Activated T-helper 2 cell treated with anti-CD3 and anti-CD28 coated beads, Interferon-gamma antibody, Interleukin-2, Interleukin-4, amounts not matched to agents 10 μg/mL and 5 μg/mL and 100 μg/mL, durations not matched to agents 14 hours and 24 hours and 36 hours (primary cell): ENCODE measurements at places on chromosomes 1 and 21.

DNA sequence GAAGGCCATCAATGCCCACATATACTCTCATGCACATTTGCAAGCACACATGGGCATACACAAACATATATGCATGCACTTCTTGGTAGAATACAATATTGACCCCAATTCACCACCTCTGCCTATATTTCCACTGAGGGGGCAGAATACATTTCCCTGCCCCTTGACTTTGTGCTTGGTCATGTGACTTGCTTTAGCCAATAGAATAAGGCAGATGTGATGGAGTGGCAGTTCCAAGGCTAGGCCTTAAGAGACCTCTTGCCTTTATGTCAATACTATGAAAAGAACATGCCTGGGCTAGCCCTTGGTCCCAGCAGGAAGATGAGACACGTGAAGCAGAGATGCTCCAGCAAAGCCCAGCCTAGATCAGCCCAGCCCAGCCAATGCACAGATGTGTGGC is 66.0 kb upstream of the GRIK3 start:
- DNase-seq: no peak

DNA sequence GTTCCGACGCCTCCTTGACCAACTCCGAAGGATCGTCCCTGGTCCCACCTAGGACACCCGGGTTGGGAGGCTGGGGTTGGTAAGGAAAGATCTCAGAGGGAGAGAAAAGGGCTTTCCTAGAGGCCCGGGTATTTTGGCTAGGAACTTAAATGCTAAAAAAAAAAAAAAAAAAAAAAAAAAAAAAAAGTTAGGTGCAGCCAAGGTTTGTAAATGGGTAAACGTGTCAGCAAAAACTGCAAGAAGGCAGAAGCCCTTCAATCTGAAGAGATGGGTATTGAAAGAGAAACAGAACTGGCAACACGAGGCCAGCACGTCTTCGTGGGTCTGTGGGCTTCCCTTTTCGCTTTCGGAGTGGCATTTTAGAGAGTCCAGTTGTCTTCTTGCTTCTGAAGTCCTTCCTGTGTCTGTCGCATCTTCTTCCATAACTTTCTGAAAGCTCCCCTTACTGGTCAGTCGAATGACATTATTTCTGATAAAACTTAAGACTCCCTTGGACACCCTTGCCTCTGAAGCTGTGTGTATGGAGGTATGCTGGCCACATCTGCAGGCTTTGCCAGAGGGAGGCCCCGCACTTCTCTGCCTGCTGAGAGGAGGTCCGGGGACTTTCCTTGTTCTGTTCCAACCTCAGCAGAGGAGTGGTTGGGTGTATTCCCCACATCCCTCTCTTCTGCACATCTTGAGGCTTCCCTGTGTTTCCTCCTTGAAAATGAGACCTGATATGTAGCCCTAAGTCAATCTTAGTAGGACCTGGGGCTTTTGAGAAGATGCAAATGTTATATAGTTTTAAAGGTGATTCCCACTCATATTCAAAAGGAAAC is 745 bp downstream of the RCSD1 start:
- no peak for DNase-seq

- DNase-seq: no peak
Observed at GRCh38 chr1:203754455-203754864, 10.5 kb upstream of the LAX1 start.

- DNase-seq: no peak
Observed at GRCh38 chr1:15332525-15332924, 77.2 kb upstream of the EFHD2 start.

DNA sequence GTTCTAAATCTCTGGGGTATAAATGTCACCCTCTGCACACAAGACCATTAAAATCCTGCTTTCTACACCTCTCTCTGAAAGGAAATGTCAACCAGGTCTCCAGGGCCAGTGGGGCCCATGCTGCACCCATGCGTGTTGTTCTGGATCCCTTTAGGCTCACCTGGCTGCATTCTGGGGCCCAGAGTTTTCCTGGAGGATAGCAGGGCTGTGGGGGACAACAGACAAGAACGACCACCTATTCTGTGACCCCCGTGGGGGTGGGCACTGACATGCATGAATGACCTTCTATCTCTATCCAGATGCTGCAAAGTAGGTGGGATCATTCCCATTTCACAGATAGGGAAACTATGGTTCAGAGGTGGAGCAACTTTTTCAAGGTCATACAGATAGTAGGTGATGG is 41.6 kb downstream of the TNNT2 start:
- no peak for DNase-seq

- DNase-seq: no peak
Observed at GRCh38 chr1:151763990-151764389, 694 bp upstream of the MRPL9 start.

GRCh38 chr1:101235696-101236515 is 913 bp upstream of the S1PR1 start:
- peak; percentile 78 for DNase-seq

- no peak for DNase-seq
Observed at GRCh38 chr1:24893431-24893830, 36.6 kb downstream of the RUNX3 start.

GRCh38 chr1:111275780-111276433 is 14.7 kb upstream of the CHIA start:
- DNase-seq: no peak

GRCh38 chr21:33984021-33984481 is 68.4 kb upstream of the ATP5PO start:
- no peak for DNase-seq

- no peak for DNase-seq
Observed at GRCh38 chr1:188444526-188444925, 1615.8 kb downstream of the PLA2G4A start.

DNA sequence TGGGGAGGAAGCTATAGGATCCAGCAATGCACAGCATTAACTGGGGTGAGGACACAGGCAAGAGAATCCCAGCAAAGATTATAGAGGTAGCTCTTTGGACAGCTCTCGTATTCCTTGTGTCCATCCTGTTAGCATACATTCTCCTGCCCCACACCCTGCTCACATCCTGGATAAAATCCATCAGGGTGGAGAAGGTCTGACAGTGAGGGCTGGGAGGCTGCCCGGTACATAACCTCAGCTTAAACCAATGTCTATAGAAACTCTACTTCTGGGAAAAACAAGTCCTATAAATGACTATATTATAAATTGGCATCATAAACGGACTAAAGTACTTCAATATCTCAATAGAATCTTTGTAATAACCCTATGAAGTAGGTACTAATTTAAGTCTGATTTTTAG is 36.8 kb upstream of the UBE2U start:
- DNase-seq: no peak

DNA sequence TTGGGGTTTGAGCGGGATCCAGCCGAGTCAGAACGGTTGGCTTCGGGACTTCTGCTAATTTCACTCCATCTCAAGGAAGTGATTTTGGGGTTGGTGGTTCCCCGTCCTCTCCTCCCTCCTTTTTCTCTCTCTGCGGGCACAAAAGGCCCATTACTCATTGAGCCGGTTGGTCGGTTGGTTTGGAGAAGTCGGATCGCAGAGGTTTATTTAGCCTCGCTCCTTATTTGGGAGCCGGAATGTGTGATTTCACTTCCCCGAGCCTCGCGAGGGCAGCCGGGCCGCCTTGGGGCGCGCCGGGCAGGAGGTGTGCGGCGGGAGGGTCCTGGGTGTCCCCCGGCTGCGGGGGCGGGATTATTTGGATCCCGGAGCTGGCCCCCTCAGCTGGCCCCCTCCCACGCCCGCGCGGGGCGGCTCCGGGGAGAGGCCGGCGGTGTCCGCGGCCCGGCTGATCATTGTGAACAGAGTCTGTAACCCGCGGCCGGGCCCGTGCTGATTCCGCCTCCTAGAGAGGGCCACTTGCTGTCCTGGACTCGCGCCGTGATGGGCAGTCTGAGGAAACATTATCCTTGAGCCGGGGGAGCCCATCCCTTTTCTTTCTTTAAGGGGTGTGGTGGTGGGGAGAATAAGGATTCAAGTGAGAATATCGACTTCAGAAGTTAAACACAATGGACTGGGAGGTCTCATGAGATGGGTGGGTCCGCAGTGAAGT is 1.2 kb downstream of the MAPKAPK2 start:
- peak; percentile 38 for DNase-seq

DNA sequence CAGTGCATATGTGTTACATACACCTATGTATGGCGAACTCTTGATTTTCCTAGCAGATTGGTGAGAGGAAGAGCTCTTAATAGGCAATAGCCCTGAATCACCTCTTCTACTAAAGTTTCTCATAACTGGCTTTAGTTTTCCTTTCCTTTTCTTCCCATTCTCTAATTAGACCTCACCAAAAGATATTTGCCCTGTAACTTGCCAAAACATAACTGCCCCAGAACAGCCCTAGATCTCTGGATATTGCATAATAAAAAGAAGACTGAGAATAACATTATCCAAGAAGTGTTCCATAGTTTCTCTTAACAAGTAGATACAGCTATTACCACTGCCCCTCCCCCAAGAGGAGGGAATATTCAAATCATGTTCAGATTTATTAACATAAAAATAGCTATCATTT is 16.3 kb downstream of the SGIP1 start:
- no peak for DNase-seq

DNA sequence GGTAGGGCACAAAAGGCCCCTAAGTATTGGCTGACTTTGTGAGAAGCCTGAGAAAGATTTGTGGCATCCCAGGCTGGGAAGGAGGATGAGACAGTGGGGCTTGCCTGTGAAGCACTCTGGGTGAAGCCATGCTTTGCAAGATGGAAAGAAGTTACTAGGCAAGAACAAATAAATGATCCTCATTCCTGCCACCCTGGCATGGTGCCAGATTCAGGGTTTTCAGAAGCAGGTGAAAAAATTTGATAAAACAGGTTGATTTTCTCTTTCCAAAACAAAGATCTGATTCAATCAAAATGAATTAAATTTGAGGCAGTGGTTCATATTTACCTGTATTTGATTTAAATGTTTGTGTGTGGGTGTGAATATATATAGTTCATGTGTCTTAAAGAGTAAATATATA is 386.9 kb upstream of the PROX1 start:
- DNase-seq: no peak

DNA sequence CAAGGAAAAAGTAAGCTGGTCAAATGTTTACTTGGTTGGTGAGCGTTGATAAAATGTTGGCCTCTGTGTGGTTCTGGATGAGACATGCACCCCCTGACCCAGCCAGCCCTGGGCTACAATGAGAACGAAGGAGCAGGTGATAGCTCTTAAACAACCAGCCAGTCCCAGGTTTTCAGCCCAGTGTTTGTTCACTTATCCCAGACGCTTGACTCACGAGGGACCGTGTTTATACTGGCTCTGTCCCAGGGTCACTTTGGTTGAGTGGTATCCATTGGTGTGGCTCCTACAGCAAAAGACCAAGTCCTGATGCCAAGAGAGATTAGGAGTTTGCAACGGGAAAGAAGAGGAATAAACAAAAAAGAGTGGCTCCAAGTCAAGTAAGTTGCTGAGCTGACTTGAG is 86.9 kb downstream of the KCNJ15 start:
- DNase-seq: no peak

- DNase-seq: no peak
Observed at GRCh38 chr21:34203851-34204420, 130.6 kb downstream of the MRPS6 start.

DNA sequence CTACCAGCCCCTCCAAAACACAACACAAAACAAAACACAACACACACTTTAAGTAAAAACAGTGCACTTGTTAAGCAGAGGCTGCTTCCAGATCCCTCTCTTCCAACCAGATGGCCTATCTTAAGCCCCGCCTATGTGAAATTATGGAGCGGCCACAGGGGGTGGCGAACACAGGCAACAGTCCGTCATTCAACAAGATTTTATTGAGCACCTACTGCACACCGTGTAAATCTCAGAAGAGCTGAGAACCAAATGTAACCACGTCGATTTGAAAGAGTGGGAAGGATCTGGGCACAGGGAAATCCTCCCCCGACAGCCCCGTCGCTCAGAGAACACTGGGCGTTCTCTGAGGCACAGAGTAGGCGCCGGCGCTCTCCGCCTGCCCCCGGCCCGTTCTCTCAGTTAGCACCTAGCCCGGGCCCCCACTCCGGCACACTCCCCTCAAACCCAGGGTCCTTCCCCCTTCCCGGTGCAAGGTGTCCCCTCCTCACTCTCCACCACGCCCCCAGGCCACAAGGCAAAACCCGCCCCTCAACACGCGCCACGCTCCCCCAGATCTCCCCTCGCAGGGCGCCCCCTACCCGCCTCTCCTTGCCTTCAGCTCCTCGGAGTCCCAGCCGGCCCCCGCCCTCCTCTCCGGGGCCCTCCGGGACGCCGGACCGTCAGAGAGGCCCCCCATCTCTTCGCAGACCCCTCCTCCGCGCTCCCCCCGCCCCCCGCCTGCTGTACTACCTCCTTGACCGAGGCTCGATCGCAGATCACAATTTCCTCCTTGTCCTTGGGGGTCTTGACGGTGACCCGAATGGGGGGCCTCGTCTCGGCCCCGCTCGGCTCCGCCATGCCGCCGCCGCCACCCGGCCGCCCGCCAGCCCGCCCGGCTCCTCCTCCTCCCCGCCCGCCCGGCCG is 483 bp downstream of the UBQLN4 start:
- DNase-seq: peak; percentile 66

DNA sequence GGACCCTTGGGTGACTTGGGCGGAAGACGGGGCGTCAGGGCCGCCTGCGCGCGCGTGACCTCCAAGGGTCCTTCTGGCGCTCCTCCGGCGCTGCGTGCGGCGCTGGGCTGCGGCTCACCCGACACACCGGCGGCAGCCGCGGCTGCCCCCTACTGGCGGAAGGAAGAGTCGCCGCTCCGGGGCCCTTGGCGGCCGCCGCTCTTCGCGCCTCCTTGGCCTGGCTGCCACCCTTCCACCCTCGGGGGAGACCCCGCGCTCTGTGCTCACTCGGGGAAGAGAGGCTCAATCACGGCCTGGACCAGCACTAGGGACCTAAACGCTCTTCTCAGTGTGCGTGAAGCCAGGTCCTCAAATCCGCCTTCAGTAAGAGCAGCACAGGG is 89.7 kb downstream of the DMRTA2 start:
- DNase-seq: peak; percentile 28

GRCh38 chr1:192350356-192350755 is 33.6 kb downstream of the RGS21 start:
- no peak for DNase-seq

DNA sequence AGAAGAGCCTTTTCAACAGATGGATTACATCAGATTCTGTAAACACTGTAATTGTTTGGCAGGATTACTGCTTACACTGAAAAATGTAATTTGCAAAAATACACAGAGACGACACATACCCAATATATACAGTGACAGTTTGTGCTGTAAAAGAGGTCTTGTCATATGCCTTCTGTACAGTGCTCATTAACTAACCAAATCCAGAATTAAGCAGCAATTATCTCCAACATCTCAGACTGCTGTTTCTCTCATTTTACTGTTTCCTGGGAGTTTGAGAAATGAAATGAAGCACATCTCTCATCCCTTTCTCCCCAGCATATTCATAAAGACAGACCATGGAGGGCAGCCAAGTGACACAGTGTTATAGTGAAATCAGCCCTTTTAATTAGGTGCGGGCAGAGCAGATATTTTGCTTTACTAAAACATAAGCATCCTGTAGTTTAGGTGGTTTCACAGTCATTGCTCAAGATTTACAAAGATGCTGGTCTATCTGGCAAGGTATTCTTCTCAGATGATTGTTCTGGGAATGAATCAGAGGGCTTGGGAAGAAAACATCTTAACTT is 618.4 kb upstream of the USP24 start:
- no peak for DNase-seq

DNA sequence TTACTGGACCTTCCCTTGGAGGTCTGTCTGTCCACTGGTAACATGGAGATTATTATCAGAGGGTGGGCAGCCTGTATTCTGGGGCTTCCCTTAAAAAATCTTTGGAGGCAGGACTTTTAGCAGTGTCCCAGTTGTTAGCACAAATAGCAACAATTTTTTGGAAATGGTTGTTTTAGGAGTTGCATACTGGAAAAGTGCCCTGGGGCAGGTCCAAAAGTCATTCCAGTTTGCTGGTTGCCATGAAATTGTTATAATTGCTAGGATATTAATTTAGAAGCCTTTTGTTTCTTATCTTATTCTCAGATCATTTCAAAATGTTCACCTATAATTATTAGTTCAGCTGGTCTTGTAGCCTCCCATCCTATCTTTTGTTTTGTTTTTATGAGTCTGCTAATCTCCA is 71.0 kb downstream of the PTGS2 start:
- DNase-seq: no peak
